Activated T-helper 1 cell treated with anti-CD3 and anti-CD28 coated beads, Interleukin-2, amount 50 U/mL, for 16 hours (primary cell): ENCODE measurements at places on chromosomes 1 and 21.

DNA sequence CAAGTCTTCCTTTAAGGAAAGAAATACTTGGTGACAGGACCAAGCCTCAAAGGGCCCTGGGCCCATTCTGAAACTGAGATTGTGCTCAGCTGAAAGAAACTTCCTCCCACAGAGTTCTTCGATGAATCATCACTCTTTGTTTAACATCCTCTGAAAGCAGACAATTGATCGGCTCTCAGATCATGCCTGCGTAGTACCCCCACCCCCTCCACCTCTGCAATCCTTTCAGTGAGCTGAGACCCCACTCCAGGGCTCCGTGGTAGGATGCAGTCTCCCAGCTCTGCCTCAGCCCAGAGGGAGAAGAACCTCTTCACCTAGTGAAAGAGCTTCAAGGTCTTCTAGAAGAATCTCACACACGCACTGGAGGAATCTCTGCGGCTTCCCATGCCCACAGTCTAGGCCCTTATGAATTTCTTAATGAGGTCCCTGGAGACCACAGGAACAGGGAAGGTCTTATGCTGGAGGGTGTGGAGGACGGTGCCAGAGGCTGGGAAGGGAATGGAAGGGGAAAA is 104.9 kb upstream of the SOD1 start:
- no peak for DNase-seq

GRCh38 chr1:84344286-84344685 is 42.8 kb downstream of the SAMD13 start:
- DNase-seq, result no peak

- DNase-seq, result no peak
These were observed 1.0 kb downstream of the C1orf115 start for GRCh38 chr1:220691053-220691684.

DNA sequence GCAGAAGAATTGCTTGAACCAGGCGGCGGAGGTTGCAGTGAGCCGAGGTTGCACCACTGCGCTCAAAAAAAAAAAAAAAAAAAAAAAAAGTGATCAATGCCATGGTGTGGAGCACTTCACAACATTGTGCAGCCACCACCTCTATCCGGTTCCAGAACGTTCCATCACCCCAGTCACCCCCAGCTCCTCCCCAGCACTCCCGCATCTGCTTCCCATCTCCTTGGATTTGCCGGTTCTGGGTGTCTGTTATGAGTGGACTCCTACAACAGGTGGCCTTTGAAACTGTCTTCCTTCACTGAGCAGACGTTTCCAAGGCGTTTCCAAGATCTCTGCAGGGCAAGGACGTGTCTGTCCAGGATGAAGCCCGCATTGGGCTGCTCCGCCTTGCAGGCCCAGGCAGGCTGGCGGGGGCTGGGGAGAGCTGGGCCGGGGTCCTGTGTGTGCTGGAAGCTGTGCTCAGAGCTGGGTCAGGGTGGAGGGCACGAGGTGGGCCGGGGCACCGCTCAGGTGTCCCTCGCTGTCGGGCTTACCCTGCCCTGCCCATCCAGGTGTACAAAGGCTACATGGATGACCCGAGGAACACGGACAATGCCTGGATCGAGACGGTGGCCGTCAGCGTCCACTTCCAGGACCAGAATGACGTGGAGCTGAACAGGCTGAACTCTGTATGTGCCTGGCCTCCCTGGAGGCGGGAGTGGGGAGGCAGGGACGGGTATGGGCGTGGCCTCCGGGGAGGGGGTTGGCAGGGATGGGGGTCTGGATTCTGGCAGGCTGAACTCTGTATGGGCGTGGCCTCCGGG is 14.9 kb upstream of the LRRC3 start:
- DNase-seq, result no peak

DNA sequence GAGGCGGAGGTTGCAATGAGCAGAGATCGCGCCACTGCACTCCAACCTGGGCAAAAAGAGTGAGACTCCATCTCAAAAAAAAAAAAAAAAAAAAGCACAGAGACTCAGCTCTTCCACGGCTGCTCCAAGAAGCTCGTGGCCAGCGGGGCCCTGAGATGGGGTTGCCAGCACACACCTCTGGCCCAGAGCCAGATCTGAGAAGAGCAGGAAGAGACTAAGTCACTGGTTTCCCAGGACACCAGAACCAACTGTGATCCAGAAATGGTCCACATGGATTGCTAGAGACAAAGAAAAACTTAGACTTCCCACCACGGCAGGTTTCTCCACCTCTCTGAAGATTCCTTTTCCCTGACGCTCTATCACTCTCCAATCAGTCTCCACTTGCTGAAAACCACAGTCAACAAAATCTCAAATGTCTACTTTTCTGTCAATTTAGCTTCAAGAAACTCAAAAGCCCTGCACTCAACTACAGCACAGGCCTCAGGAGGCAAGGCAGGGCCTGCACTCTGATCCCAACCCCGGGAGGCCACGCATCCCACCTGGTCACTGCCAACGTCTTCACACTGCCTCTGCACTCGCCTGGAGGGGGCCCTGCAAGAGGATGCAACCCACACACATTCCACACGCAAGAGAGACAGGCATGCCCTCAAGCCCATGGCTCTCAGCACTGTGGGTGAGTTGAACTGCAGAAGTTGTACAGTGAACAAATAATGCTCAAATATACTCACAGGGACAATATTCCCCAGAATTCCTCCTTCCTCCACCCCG is 79.0 kb downstream of the NPHP4 start:
- no peak for DNase-seq

GRCh38 chr1:64308866-64309265 is 105.4 kb downstream of the UBE2U start:
- DNase-seq, result no peak

GRCh38 chr1:116540088-116540487 is 30.7 kb downstream of the CD58 start:
- DNase-seq, result no peak

DNA sequence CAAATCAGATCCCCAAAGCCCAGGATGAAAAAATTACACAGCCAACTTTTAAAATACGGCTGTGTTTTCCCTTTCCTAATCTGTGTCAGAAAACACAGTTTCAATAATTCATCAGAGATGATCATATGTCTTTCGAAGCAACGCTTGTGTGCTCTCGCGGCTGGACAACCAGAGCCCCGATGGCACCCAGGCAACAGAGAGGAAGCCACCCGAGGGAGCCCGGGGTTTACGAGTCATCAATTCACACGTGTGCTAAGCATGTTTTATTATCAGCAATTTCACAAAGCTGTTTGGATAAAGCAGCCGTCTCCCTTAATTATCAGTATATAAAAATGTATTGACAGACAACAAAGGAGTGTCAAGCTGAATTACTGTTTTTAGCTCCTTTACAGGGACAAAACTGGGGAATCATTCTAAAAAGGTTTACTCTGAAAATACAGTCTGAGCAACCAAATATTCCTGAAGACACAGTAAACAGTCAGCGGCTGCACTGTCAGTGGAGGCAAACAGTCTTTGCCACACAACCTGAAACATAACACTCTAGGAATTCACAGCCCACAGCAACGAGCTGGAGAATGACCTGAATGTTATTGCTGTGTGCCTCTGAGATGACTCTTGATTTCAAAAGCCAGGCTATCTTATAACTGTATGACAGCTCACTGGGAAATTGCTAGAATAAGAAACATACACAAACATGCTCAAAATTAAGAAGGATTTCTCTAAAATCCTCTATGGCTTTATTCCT is 201.0 kb downstream of the SIPA1L2 start:
- DNase-seq, result no peak

- no peak for DNase-seq
These were observed 29.0 kb downstream of the JUN start for GRCh38 chr1:58754683-58755467.

GRCh38 chr1:1307261-1307922 is 338 bp downstream of the ACAP3 start:
- no peak for DNase-seq
